ENCODE measurements at places on chromosomes 5 and 9.

DNA sequence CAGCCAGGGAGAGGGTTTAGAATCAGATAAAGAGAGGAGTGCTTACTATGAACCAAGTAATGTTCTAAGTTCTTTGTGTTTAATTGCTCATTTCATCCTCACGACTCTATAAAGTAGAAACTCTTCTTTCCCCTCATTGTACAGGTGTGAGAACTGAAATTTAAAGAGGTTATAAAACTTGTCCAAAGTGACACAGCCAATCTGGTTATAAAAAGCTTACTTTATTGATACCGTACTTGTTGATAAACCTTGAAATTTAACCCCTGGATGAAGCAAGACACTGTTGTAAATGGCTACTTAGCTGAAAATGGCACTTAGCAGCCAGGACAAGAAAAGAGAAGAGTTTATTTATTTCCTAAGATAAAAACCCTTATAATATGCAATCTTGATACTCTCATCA lies 702.4 kb downstream of the KCTD16 start:
- DNase-seq = no peak

DNA sequence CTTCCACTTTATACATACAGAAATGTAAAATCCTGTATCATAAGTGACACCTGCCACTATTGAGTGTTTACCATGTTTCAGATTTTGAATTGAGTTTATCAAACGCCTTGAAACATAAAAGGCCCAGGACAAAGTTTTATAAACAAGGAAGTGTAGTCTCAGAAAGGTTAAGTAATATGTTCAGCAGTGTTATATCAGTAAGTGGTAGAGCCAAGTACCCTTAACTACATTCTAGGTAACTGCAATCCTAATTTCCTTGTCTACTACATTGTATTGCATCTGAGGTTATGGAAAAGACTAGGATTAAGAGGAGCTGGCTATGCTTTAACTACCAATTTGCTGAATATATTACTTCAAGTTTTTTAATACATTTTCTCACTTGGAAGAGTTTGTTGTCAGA lies 641.6 kb downstream of the LRRC70 start:
- DNase-seq = no peak

DNA sequence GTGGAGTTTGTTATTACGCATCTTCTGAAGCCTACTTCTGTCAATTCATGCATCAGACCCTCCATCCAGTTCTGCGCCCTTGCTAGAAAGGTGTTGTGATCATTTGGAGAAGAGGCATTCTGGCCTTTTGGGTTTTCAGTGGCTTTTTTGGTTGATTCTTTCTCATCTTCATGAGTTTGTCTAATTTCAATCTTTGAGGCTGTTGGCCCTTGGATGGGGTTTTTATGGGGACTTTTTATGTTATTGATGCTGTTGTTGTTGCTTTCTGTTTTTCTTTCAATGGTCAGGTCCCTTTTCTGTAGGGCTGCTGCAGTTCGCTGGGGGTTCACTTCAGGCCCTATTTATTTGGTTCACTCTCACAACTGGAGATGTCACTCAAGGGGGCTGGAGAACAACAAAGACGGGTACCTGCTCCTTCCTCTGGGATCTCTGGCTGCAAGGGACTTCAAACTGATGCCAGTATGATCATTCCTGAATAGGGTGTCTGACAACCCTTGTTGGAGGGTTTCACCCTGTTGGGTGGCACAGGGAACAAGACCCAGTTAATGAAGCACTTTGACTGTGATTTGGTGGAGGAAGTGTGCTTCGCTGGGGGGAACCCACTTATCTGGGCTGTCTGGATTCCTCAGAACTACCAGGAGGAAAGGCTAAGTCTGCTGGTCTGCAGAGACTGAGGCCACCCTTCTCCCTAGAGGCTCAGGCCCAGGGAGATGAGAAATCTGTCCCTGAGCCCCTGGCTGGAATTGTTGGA lies 226.7 kb upstream of the PTGER4 start:
- no peak for DNase-seq

DNA sequence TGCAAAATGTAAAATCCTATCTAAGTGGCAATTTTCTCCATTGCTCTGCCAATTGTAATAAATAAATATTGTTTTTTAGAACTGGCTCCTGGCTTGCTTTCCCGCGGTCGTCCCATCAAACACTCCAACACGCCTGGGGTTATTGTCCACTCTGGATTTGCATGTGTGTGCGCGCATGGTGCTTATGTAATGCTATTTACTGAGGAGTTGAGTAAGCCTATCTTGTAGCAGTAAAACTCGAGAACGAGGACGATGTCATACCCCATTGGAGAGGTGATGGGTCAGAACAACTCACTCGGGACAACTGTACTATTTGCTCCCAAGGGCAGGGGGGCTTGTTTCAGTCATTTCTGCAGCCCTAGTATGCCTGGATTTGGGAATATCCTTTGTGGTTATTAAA lies 220.9 kb downstream of the PAX5 start:
- DNase-seq = no peak

All from mucosa of descending colon (tissue), 3 donors.